GM23338 (cell line): ENCODE measurements at places on chromosomes 7 and 10. TPM values are rescaled to one million over a fixed set of nuclear protein-coding genes. Genes with fewer than 3 reads are reported as not detected.

Gene SPDYE16
- not detected in 2 replicates for total RNA-seq

Gene HABP2
- not detected in 2 replicates for total RNA-seq

Gene ADRA2A
- 1.8 and 2.5 TPM in 2 replicates for total RNA-seq

GRCh38 chr7:149462101-149462520 is 1.2 kb upstream of the ZNF777 start:
- DNase-seq = no peak
- H3K4me1 ChIP-seq = 0 out of 2 replicates have a peak, but pooled peaks cover 3% of the 10 kb centered on the region
- H3K36me3 ChIP-seq = no peaks in the 10 kb centered on the region
- H3K4me3 ChIP-seq = no peak overlapping the region
- H3K27me3 ChIP-seq = peaks cover 65% of the 10 kb centered on the region

- H3K4me1 ChIP-seq = 0 out of 2 replicates have a peak, but pooled peaks cover 4% of the 10 kb centered on the region
- DNase-seq = no peak
- H3K27me3 ChIP-seq = no peaks in the 10 kb centered on the region
Measured at GRCh38 chr10:7397049-7398035, 13.5 kb downstream of the SFMBT2 start.

DNA sequence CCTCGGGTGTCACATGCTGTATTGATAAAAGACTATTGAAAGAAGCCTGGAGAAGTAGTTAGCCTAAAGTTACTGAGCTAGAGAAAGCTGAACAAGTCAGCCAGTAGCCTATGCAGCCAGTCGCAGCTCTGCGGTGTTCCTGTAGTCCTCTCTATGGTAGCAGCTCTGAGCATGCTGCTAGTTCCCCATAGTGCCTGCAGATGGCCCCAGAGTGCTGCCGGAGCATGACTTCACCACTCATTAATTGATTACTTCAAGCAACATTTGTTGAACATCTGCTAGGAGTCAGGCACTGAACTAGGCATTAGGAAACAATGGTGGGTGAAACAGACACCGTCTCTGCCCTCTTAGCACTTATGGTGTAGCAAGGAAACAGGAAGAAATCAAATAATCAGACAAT is 422.7 kb downstream of the SORCS3 start:
- H3K4me1 ChIP-seq = no peaks in the 10 kb centered on the region
- H3K4me3 ChIP-seq = no peak overlapping the region
- H3K27ac ChIP-seq = no peak overlapping the region
- no peaks in the 10 kb centered on the region for H3K27me3 ChIP-seq

DNA sequence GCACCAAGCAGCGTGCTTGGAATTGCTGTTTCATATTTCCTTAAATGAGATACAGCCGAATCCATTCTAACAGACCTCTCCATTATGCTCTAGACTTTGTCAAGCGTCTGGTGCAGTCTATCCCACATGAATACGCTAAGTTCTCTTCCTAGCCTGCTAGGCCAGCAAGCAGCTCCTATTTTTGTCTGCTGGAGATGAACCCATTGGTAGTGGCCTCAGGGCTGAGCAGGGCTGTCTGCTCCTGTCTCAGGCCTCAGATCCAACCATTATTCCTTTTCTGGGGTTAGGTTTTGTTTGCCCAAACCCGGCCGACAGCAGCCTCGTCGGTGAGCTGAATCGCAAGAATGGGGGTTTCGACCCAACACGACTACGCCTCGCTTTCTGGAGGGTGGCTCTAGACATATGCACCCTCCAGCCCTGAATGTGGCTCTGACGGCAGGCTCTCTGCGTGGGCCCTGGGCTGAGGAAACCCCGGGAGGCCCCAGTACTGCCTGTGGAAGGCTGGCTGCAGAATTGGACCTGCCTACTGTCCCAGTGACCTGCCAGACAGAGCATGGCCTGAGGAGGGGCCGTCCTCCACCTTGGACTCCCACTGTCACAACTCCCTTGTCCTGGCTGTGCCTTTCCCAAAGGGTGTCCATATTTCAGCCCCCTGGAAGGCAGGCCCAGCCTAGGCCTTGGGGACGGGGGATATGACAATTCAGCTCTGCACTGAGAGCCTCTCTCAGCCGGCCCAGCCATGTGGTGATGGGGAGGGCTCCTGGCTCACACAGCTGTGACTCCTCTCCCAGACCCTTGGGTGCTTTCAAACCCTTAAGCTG is 267.9 kb upstream of the TCERG1L start:
- H3K4me1 ChIP-seq = no peaks in the 10 kb centered on the region
- no peak overlapping the region for H3K4me3 ChIP-seq
- DNase-seq = no peak
- H3K27ac ChIP-seq = no peak overlapping the region
- no peaks in the 10 kb centered on the region; the same call in 1 of the 2 replicates for H3K36me3 ChIP-seq

DNA sequence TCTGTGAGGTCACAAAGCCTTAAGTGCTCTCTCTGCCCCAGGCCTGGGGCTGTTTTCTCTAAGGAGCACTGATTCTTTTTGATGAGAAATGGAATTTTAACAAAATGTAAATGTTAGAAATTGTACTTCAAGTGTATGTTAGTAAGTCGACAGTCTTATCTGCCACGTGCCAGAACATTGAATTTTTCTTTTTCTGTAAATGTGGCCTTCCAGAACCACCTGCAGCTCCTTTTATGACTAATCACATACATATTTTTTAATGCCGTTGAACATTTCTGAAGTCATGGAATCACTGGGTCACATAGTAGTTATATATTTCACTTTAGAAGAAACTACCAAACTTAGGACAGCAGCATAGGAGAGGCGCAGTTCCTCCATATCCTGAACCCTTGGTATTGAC is 38.0 kb downstream of the UBE3C start:
- no peak overlapping the region for H3K4me3 ChIP-seq
- H3K4me1 ChIP-seq = no peaks in the 10 kb centered on the region
- peaks cover 52% of the 10 kb centered on the region for H3K36me3 ChIP-seq
- peak overlapping the region; percentile 23; the same call in 1 of the 2 replicates for H3K27ac ChIP-seq
- no peak for DNase-seq
- H3K27me3 ChIP-seq = no peaks in the 10 kb centered on the region

DNA sequence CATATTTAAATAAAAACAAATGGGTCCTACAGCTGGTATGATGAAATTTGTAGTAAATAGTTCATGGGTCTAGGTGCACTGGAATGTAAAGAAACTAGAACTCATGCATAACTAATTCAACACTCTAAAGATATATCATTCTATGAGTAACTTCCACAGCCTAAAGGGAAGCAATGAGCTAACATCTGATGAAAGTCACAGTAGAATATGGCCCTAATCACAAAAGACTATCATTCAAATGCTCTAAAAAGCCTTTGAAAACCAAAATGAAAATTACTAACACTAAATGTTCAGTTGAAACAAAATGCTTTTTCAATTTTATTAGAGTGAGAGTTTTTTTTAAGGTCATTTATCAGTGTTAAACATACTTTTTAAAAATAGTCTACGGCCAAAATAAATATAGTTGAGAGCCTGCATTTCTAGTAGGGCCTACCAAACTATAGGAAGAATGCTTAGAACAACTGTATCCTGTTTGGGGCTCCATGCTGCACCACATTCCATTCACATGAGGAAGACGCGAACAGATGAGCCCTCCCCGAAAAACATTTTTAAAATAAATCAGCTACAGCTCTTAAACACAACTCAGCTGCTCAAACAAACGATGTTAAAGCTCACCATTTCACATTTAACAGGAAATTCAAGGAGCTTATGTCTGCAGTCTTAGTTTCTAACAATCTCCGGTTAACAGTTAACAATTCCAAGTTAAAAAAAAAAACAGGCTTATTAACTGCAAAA is 134.5 kb downstream of the NRBF2 start:
- H3K4me1 ChIP-seq = peaks cover 21% of the 10 kb centered on the region
- DNase-seq = peak; percentile 69
- peak overlapping the region; percentile 67 for H3K4me3 ChIP-seq
- no peaks in the 10 kb centered on the region for H3K36me3 ChIP-seq
- peak overlapping the region; percentile 97 for H3K27ac ChIP-seq
- no peaks in the 10 kb centered on the region for H3K27me3 ChIP-seq

DNA sequence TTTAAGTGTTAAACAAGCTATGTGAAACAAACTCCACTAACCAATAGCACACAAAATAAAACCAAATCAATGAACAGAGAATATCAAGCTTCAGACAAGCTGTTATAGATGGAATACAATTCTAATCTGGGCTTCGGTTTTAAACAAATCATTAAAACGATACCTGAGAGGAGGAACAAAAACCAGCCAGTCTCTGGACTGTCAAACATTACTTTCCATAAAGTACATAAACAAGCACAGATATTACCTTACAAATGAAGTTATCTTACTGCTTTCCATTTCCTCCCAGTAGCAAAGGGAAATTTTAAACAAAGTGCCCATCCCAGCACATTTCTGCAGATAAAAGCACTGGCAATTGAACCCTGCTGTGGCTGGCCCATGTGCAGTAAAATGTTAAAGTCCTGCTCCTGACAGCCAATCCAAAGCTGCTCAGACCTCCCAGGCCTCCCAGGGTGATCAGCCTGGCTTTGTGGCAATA is 128.0 kb downstream of the NRCAM start:
- H3K36me3 ChIP-seq = no peaks in the 10 kb centered on the region
- no peak overlapping the region for H3K4me3 ChIP-seq
- no peak overlapping the region for H3K27ac ChIP-seq
- H3K4me1 ChIP-seq = peaks cover 27% of the 10 kb centered on the region
- no peaks in the 10 kb centered on the region for H3K27me3 ChIP-seq
- DNase-seq = peak; percentile 50

GRCh38 chr10:43076876-43077420 is at the start of gene RET:
Gene RET, plus strand, starts transcription at chr10:43077069. Its CDS starts 190 bp downstream, at chr10:43077259.
- peaks cover 39% of the 10 kb centered on the region for H3K27me3 ChIP-seq
- DNase-seq = peak; percentile 75
- H3K4me3 ChIP-seq = peak within 1 kb of the TSS; percentile 70
- H3K27ac ChIP-seq = no peak within 1 kb of the TSS
- H3K4me1 ChIP-seq = peaks cover 6% of the 10 kb centered on the region

- no peak for DNase-seq
- H3K27me3 ChIP-seq = no peaks in the 10 kb centered on the region
- H3K4me3 ChIP-seq = no peak overlapping the region
- H3K4me1 ChIP-seq = no peaks in the 10 kb centered on the region
- no peaks in the 10 kb centered on the region; the same call in 1 of the 2 replicates for H3K36me3 ChIP-seq
Measured at GRCh38 chr7:27617651-27618381, 44.9 kb downstream of the HIBADH start.

DNA sequence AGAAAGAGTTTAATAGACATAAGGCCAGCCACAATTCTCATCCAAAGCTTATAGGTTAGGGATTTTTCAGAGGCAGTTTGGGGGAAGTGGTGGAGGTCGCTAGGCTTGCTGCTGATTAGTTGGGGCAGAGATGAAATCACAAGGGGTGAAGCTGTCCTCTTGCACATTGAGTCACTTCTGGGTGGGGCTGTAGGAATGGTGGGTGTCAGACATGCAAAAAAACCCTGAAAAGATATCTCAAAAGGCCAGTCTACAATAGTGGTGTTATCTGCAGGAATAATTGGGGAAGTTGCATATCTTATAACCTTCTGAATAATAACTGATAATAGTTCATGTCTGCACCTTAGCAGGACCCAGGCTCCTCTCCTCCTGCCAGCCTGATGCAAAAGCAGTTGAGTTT is 2.1 kb downstream of the FAM24B start:
- H3K27me3 ChIP-seq = peaks cover 20% of the 10 kb centered on the region; the same call in 1 of the 2 replicates
- no peak for DNase-seq
- H3K4me1 ChIP-seq = peaks cover 50% of the 10 kb centered on the region

DNA sequence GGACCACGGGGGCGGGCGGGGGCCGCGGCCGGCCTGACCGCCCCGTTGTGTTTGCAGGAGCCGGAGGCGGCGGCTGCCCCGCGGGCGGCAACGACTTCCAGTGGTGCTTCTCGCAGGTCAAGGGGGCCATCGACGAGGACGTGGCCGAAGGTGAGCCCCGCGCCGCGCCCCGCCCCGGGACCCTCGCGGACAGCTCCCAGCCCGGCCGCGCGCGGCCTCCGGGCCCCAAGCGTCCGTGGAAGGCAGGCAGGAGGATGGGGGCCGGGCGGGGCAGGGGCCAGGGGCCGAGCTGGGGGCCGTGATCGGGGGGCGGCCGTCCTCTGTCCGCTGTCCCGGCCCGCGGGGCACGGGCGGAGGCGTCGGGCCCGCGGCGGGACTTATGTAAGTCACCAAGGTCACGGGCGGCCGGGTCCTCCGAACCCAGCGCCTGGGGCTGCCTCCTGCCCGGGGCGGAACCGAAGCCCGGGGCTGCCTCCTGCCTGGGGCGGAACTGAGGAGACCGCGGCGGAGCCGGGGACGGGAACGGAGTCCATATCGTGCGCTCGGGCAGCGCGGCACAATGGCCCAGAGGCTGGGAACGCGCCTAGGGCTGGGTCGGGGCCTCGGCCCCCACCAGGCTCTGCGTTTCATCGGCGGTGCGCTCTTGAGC is 497 bp downstream of the PPP2R2D start:
- no peaks in the 10 kb centered on the region for H3K27me3 ChIP-seq
- H3K27ac ChIP-seq = 0 out of 2 replicates have a peak overlapping the region, but pooled peaks have one; percentile 76
- peak; percentile 67 for DNase-seq
- peaks cover 25% of the 10 kb centered on the region for H3K4me1 ChIP-seq
- no peaks in the 10 kb centered on the region for H3K36me3 ChIP-seq

GRCh38 chr7:11760372-11760771 is 71.6 kb downstream of the THSD7A start:
- H3K4me3 ChIP-seq = no peak overlapping the region
- no peak overlapping the region for H3K27ac ChIP-seq
- no peak for DNase-seq
- H3K27me3 ChIP-seq = no peaks in the 10 kb centered on the region
- no peaks in the 10 kb centered on the region for H3K4me1 ChIP-seq

- no peak overlapping the region for H3K27ac ChIP-seq
- H3K4me3 ChIP-seq = no peak overlapping the region
- no peaks in the 10 kb centered on the region for H3K36me3 ChIP-seq
- H3K4me1 ChIP-seq = no peaks in the 10 kb centered on the region
- DNase-seq = no peak
- no peaks in the 10 kb centered on the region for H3K27me3 ChIP-seq
Measured at GRCh38 chr7:140659856-140660255, 12.9 kb upstream of the ADCK2 start.

DNA sequence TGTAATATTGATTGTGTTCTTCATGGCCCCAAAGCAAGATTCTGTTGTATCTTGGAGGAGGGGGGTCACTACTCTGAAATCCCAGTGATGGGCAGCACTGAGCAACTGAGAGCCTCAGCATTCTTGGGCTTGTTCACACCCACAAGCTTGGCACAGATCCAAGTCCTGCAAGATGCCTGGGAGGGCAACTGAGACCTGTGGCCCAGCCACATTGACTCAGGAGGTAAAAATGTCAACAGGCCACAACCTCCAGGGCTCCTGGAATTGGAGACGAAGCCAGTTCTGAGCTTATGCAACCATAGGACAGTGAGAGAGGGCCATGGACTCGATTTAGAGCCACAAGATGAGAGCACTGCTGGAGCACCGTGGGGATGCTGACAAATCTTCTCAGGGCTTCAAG is 3.1 kb upstream of the DOCK1 start:
- DNase-seq = no peak
- H3K27me3 ChIP-seq = no peaks in the 10 kb centered on the region
- no peak overlapping the region for H3K4me3 ChIP-seq
- H3K4me1 ChIP-seq = peaks cover 7% of the 10 kb centered on the region; the same call in 1 of the 2 replicates
- no peak overlapping the region for H3K27ac ChIP-seq
- no peaks in the 10 kb centered on the region; the same call in 1 of the 2 replicates for H3K36me3 ChIP-seq

GRCh38 chr7:25711940-25712339 is 440.1 kb upstream of the NFE2L3 start:
- 0 out of 2 replicates have a peak, but pooled peaks cover 5% of the 10 kb centered on the region for H3K4me1 ChIP-seq
- no peak overlapping the region for H3K27ac ChIP-seq
- no peak for DNase-seq
- H3K36me3 ChIP-seq = no peaks in the 10 kb centered on the region
- H3K4me3 ChIP-seq = no peak overlapping the region
- no peaks in the 10 kb centered on the region for H3K27me3 ChIP-seq

GRCh38 chr10:105952153-105952552 is 1212.4 kb downstream of the SORCS1 start:
- no peaks in the 10 kb centered on the region for H3K27me3 ChIP-seq
- peak overlapping the region; percentile 11 for H3K27ac ChIP-seq
- no peaks in the 10 kb centered on the region for H3K36me3 ChIP-seq
- DNase-seq = peak; percentile 77
